ENCODE measurements at places on chromosomes 16 and 17.

GRCh38 chr17:68981288-68981687 is 26.1 kb upstream of the ABCA8 start:
- no peak for DNase-seq

DNA sequence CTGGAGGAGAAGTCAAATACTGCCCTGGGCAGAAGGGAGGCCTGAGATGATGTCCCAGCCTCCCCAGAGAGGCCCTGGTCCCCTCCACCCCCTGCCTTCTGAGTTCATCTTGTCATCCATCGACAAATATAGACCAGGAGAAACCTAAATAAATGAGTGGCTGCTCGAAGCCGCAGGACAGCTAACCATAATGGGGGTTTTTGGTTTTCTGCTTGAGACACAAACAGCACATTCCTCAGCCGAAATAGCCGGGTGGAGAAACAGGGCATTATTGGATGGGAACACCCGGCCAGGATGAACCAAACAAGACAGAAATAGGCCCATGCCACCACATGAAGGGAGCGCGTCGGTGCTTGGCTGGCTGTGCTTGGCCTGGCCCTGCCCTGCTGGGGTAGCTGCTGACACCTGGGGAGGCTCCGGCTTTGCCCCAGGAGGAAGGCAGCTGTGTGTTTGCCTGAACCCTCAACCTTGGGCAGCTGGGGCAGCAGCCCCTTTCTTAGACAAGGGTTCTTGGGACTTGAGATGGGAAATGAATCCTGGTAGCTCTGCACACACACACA is 188.1 kb downstream of the IRX5 start:
- no peak for DNase-seq

DNA sequence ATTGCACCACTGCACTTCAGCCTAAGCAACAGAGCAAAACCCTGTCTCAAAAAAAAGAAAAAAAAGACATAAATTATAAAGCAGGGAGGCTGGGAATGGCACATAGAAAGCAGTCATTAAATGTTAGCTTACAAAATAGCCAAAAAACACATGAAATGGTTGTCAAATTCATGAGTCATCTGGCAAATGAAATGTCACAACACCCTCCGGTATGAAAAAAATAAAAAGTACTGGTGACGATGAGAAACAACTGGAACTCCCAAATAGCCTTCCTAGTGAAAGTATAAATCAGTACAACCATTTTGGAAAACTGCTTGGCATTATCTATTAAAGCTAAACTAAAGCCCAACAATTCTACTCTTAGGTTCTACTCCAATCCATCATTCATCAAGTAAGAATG is 3.5 kb upstream of the KATNB1 start:
- no peak for DNase-seq

DNA sequence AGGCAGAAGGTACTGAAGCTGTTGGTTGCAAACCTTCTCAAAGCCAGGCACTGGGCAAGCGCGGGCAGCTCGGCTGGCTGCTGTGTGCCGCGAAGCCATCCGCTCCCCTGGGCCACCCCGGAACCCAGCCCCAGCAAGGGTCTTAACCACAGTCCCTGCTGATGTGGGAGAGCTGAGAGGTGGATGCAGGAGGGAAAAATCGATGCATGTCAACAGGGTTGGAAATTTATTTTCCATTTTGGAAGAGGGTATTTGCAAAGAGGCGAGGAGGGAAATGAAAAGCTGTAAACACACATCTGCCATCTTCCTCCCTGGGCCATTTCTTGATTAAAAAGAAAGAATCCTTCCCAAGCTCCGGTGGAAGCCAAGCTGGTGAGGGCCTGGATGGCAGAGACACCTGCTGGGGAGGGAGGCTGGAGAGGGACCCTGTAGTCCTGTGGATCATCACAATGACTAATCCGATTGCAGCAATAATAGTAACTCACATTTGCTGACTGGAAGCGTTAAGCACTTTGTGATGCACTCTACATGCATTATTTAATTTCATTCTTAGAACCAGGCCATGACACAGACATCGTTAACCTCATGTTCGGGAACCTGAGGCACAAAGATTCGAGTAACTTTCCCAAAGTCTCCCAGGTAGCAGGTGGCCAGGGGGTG is 13.9 kb upstream of the TBX2 start:
- no peak for DNase-seq

DNA sequence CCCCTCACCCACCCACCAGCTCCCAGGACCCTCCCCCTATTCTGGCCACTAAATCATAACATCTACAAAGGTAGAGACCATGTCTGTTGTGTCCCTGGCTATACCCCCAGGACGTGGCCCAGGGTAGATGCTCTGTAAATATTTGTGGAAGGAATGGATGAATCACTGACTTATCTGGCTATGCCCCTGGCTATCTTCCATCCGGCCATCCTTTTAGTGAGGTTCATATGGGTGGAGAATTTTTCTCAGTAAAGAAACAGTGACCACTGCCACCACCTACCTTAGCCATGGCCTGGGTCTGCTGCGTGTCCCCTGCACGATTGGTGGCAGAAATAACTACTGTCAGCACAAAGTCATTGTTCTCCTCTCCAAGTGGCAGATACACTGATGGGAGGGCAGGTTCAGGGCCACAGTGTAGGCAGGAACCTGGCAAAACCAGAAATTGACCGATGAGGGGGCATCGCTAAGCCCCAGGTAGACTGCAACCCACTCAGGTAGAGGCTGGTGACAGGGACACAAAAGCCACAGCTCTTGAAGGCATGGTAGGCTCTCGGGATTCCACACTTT is 63.1 kb upstream of the BCO1 start:
- DNase-seq = no peak
